ENCODE measurements at places on chromosomes 12 and 14.

- no peak for DNase-seq
These were observed 74.4 kb downstream of the MGST1 start for GRCh38 chr12:16421806-16422205.

GRCh38 chr12:62762645-62763044 lies 172.3 kb downstream of the PPM1H start:
- no peak for DNase-seq

DNA sequence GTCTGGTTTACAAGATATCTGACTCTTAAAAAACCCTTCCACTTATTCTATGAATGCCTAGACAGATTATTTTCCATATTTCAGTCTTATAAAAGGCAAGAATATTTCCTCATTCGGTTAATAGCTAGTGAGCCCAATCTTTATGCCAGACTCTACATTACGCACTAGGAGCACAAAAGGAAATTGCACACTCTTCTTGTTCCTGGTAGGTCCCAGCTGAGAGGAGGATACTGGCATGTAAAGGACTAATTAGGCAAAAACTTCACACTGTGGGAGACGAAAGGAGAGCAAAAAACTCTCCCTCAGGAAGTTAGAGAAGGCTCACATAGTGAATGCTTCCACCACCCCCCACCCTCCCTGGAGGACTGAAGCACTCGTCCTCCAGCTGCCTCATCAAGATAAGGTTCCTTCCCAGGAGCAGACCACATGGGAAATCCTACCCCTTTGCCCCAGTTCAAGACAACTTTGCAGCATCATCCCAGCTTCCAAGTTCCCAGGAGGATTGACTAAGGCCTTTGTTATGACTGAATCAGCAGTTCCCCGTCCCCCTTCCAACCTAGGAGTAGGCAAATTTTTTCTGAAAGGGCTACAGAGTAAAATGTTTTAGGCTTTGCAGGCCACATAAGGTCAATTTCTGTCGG lies 14.5 kb downstream of the CAPZA3 start:
- no peak for DNase-seq

GRCh38 chr12:57623385-57623784 lies 9.6 kb downstream of the B4GALNT1 start:
- DNase-seq: no peak

DNA sequence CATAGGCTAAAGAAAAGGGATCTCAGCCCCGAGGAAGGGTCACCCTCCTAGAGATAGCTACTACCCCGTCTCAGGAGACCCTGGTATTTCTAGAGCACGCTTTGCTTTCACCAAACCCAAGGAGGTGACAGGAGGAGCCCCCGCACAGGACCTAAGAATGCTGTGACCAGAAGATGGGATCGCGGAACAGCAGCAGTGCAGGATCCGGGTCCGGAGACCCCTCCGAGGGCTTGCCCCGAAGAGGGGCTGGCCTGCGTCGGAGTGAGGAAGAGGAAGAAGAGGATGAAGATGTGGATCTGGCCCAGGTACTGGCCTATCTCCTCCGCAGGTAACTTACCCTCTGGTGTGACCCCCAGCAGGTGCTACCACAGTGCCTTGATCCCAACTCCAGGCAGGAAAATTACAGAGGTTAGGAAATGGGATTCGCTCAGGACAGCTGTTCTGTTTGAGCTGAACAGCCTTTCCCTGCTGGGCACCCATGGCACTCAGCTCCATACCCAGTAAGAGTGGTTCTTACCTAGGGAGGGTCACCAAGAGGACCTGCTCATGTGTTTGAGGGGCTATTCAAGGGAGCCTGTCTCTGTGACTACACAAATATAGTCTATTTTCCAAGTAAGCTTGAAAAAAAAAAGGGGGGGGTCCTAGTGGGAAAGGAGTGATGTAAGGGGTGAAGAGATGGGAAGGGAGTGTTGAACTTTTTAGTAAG lies 826 bp upstream of the NRL start:
- DNase-seq: no peak

GRCh38 chr14:71638523-71639196 lies 293.6 kb upstream of the RGS6 start:
- DNase-seq: no peak

GRCh38 chr12:118368821-118369220 lies 3.9 kb downstream of the TAOK3 start:
- DNase-seq: no peak

DNA sequence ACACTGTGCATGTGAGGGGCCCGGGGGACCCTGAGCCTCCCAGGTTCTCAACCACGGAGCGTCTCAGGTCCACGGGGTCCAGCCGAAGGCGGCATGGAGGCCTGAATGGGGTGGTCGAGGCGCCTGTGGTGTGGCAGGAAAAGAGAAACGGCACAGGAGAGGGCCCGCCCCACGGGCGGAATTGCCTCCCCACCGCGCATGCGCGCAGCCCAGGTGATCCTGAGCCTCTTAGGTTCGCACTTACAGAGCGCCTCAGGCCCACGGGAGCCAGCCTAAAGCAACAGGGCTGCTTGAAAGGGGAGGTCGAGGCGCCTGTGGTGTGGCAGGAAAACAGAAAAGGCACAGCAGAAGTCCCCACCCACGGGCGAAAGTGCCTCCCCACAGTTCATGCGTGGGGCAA lies 311.0 kb downstream of the ALG10 start:
- peak; percentile 42 for DNase-seq

DNA sequence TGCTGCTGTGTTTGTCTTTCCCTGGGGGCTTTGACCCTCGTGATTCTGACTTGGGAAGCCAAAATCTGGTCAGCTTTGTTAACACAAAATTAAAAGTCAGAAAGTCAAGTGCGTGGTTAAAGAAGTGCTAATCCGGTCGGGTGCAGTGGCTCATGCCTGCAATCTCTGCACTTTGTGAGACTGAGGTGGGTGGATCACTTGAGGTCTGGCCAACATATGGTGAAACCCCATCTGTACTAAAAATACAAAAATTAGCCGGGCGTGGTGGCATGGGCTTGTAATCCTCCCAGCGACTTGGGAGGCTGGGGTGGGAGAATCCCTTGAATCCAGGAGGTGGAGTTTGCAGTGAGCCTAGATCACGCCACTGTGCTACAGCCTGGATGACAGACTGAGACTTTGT lies 844.6 kb downstream of the VRK1 start:
- no peak for DNase-seq

- DNase-seq: no peak
These were observed 863.2 kb downstream of the LRFN5 start for GRCh38 chr14:42469637-42470426.

DNA sequence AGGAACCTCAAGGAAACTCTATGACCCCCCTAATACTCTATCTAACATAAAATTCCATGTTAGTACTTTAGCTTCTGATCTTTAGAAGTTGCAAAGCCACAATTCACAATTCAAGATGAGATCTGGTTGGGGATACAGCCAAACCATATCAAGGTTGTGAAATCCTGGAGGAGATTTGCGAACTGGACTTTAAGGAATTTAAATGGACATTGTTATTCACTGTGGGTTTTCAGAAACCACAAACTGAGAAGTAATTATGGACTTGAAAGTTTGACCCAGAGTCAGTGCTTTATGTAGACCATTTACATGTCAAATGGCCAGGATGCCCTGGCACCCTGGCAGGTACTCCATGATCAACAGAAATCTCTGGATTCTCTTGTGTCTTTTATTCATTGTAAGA lies 14.2 kb upstream of the CDKL1 start:
- DNase-seq: no peak

- no peak for DNase-seq
These were observed 4.8 kb upstream of the ZCCHC8 start for GRCh38 chr12:122505419-122506051.

DNA sequence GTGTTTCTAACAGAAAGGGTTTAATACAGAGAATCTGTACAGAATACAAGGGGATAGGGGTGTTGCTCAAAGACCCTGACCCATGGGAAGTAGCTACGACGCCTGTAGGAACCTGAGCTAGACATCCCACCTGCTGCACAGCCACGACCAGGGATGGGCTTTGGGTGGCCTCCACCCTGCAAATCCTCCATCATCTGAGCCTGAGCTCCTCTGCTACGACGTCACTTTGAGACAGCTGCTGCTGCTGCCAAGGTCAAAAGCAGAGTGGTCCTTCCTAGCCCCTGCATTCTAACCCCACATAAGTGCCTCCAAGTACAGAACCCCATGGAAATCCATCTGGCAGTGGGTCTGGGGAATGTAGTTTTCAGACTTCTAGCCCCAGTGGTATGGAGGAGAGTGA lies 43.8 kb downstream of the JAG2 start:
- DNase-seq: no peak

DNA sequence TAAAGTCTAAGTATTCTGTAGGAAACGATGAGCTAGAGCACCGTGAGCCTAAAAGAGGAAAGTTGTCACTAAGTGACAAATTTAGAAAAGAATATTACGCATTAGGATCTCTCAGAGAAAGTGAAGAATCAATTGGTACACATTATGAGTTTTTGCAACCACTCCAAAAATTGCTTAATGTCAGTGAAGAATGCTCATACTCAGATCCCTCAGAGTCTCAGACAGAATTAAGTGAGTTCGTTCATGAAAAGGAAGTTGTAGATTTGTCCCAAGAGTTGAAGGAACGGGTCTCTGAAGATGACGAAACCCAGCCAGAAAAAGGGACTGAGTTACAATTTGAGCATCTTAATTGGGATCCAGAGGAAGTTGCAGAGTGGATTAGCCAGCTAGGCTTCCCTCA lies 1.5 kb downstream of the SAMD15 start:
- DNase-seq: no peak

DNA sequence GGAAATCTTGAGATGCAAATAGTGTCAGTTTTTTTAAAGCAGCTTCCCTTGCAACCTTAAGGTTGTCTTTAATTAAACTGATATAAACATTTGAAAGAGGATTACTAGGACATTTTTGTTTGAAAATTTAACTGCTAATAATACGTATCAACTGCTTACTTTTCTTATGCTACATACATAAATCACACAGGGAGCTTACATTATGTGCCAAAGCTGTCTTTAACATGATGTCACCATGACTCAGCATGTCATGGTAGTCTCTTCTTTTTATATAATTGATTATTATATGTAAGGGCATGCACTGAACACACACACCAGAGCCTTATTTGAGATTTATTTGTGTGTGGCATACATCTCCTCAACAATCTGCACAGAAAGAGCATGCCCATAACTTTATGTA lies 63.0 kb upstream of the PTHLH start:
- DNase-seq: no peak

DNA sequence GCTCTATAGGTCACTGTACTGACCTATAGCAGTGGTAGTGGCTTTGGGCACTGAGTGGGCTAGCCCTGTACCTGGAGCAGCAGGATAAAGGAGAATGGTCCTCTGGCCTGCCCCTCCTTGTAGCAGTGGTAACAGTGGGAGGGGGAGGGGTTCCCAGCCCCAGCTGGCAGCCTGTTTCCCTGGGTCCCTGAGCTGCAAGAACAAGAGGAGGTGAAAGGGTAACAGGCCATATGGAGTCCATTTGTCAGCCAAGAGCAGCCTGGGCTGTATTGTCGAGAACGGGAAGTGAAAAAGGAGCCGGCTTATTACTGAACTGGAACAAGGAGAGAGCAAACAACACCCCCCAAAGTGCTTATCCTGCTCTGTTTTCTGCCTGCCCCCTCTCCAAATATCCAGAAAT lies 73.8 kb upstream of the SRSF5 start:
- no peak for DNase-seq

DNA sequence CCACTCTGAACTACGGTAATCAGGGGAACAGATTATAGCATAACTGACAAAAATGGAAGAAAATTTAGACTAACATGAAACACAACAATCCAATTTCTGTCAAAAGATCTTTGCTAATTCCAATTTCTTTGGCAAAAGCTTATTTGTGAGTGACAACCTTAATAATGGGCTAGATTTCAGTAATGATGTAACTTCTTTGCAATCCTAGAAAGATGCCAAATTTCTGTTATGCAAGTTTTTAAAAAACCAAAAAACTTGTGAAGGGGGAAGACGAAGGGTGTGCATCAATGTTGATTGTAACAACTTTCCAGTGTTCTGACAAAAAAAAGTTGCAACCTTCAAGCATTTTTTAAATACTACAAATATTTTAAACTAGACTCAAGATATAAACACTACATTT lies 59.9 kb downstream of the DICER1 start:
- no peak for DNase-seq

GRCh38 chr12:54259194-54260011 lies 20.5 kb downstream of the CBX5 start:
- DNase-seq: peak; percentile 96

GRCh38 chr12:11837216-11837934 lies 187.9 kb downstream of the ETV6 start:
- DNase-seq: no peak

- no peak for DNase-seq
These were observed 246.6 kb downstream of the ANO6 start for GRCh38 chr12:45462506-45462905.

DNA sequence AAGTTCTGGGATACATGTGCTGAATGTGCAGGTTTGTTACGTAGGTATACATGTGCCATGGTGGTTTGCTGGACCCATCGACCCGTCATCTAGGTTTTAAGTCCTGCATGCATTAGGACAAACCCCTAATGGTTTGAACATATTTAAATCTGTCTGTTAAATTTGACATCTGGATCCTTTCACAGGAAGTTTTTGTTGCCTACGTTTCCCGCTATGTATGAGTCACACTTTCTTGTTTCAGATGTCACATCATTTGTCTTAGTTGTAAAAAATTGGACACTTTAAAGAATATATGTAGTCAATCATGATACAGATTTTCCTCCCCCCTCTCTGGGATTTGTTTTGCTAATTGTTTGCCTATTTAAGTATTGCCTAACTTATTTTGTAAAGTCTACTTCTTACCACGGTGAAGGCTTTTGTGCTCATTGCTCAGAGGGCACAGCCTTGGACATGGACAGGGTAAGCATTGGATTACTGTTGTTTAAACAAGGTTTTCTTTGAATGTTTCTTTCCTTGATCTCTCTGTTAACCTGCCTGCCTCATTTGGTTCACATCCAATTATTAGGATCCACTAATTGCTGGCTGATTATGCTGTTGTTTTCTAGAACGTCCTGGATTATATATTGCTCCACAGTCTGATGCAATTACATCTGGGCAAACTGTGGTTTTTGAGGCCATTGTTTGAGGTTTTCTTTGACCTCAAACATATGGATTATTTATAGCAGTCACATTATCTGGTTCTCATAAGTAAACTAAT lies 1441.4 kb downstream of the AACS start:
- DNase-seq: no peak

GRCh38 chr12:58775396-58775795 lies 144.9 kb downstream of the LRIG3 start:
- no peak for DNase-seq

DNA sequence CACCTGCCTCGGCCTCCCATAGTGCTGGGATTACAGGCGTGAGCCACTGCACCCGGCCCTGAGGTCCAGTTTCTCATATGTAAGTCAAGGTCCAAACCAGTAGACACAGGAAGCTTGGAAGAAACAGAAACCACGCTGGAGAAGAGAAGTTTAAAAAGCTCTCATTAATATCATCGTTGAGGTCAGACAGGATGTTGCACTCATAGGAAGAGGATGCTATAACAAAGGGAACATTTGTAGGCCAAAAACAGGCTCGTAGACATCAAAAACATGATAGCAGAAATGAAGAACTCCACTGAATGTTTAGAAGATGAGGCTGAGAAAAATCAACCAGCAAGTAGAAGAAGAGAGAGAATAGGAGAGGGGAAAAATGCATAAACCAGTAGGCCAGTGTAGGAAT lies 46.8 kb downstream of the ACACB start:
- DNase-seq: no peak

Measured in NCI-H774 (cell line).